ENCODE measurements at places on chromosomes 11 and 22.

DNA sequence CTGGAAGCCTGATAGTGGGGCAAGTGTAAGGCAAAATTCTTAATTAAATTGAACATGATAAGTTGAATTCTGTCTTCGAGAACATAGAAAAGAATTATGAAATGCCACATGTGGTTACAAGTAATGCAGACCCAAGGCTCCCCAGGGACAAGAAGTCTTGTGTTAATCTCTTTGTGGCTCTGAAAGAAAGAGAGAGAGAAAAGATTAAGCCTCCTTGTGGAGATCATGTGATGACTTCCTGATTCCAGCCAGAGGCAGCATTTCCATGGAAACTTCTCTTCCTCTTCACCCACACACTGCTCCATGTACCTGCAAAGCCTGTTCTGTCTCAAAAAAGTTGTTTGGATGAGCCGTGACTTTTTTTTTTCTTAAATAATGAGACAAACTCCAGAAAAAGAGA lies 1.9 kb upstream of the TYR start:
- DNase-seq = peak; percentile 74

DNA sequence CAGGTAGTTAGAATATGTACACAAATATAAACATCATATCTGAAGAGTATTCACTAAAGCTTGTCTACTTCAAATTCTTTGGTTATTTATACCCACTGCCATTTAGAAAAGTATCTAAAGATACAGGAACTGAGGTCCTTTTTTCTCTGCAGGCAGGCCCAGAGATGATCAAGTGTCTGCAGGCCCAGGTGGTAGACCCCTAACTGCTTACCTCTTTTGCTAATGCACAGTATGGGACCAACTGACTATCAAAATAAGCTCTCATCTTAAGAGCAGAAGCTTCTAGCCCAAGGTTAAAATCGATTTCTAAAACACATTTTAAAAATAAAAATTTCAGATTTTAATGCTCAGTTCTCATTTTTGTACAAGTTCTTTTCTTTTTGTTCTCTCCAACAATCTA lies 81.5 kb downstream of the APOL5 start:
- no peak for DNase-seq

DNA sequence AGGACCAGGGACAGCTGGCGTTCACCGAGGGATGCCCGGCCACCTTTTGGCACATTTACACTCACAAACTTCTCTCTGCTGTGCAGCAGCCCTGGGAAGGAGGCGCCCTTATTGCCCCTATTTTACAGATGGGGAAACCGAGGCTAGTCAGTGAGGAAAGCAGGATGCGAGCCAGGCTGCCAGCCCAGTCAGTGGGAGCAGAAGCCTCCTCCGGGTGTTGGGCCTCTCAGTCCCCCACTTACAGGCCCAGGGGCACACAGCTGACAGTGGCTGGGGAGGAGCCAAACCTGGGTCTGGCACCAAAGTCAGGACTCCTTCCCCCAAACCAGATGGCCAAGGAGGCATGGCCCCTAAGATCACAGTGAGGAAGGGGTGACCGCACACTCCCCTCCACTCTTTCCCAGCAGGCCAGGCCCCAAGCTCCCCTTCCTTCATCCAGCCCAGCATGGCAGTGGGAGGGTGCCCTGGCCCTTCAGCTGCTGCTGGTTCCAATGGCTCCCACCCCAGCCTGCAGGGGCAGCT lies 121.4 kb upstream of the ANO1 start:
- no peak for DNase-seq

DNA sequence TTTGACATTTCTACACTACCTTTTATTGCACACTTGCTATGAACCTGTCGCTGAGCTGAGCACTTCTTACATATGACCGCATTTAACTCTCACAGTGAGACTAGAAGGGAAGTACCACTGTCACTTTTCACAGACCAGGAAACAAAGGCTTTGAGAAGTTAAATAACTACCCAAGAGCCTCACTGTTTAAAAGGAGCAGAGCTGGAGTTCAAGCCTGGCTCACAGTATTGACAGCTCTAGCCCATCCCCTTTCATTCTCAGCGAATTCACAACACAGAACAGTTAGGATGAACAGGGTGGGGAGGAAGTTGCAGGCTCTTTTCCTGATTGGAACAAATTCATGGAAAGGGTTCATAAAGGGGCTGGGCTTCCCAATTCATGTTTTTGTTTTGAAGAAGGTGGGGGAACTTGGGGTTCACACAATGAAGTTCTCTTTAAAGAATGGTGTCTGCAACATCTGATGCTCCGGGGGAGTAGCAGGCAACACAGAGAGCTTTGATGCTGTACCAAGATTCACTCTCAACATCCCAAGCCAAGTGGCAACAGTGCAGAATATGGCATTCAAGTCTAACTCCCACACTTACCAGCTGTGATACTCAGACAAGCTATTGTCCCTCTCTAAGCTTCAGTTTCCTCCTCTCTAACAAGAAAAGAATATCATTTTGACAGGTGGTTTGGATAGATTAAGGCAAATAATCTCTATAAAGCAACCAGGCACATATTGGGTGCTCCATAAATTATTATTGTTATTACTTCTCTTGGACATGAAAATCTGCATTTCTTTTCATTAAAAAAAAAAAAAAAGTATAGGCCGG lies 17.2 kb downstream of the SCGB1A1 start:
- no peak for DNase-seq

DNA sequence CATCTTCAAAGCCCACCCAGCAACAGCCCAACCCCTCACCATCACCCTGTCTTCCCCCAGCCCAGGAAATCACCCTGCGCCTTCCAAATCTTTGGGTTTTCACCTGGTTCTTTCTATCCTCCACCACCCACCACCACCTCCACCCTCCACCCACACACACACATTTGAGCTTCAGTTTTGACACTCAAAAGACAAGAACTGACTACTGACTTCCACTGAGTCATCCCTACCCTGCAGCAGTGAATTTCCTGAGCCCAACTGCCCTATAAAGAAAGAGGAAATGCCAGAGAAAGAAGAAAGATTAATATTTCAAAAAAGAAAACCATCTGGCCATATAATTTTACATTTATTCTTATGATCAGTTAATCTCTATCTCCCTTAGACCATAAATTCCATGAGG lies 137.5 kb downstream of the CHST1 start:
- no peak for DNase-seq

- no peak for DNase-seq
Measured at GRCh38 chr11:2385156-2386151, 8.3 kb downstream of the CD81 start.

- no peak for DNase-seq
Measured at GRCh38 chr22:22123960-22124278, 120.7 kb upstream of the VPREB1 start.

Data from SK-N-MC (cell line).